ENCODE measurements at places on chromosomes 12 and 14.

DNA sequence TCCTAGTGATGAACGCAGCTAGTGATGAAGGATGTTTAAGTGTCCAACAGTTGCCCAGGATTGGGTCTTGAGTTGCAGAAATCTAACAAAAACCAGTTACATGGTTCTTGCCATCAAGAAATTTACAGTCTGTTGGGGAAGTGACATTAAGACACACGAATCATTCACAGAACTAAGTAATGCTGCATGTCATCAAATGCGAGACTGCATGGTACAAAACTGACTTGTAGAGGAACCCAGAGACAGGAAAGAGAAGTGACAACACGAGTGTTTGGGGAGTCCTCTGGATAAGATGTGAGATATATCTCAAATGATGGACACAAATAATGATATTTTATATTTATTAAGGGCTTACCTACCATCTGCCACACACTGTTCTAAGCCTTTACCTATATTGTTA, 6.1 kb upstream of the SYNE3 start:
- no peak for DNase-seq

DNA sequence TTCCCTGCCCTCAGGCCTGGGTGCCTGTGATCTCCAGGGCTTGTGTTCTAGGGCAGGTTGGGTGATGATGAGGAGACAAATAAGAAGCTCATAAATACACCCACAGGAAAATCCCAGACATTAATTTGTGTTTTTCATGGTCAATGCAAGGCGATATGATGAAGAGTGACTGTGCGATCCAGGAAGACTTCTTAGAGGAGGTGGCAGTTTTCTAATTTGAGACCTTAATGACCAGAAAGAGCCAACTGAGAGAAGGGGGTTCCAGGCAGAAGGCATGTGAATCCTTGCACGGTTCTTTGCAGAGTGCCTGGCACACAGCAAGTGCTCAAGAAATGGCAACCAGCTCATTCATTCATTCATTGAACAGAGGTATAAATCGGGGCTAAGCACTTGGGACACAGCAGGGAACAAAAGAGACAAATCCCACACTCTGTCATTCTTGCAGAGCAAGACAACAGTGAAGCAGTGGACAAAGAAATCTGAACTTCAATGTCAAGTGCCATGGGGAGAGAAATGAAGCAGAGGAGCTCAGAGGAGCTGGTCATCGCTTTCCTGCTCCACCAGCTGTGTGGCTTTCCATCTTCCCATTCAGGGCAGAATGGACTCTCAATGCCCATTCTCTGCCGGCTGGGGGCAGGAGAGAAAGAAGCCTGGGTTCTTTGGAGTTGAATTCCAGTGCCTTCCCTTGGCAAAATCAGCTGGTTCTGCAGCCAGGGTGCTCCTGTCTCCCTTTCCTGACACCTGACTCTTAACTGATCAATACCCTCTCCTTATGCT, 128.3 kb downstream of the AACS start:
- no peak for DNase-seq

DNA sequence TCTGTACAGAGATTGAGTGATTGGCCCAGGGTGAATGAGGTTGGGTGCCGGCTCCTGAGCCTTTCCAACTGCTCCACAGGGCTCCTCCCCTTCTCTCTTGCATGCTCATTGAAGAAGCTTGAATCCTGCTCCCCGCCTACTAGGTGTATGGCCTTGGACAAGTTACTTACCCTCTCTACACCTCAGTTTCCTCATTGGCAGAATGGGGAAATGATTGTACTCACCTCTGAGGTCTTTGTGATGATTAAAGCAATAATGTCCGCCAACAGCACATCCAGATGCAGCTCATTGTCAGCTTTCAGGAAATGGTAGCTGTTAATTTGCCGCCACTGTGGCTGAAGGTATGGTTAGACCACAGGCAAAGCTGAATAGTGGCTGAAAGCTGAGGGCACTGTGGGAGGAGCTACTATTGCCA, 174.1 kb downstream of the CRADD start:
- DNase-seq: no peak

DNA sequence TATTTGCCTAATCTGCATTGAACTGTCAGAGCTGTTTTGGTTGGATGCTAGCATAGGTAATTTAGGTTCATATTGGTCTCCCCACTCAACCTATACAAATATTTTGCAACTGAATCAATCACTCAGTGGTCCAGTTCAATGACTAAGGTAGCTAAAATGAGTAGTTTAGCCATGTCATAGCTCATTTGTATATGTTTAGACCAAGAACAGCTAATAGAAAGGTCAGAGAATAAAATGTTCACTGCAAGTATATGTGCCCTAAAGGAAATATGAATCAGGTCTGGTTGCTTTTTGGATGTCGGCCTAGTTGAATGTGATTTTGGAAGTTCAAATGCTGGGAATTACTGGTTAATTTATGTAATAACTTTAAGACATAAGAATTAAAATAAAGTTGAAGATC, 883.9 kb downstream of the LRFN5 start:
- DNase-seq: no peak

GRCh38 chr12:80512781-80513180, 68.7 kb downstream of the PTPRQ start:
- no peak for DNase-seq

- DNase-seq: no peak
Observed at GRCh38 chr14:79011091-79011919, 841.1 kb downstream of the NRXN3 start.

GRCh38 chr12:109538191-109538863, 35.0 kb downstream of the MMAB start:
- DNase-seq: no peak

- no peak for DNase-seq
Observed at GRCh38 chr14:52338051-52338681, 24.1 kb downstream of the PTGER2 start.

DNA sequence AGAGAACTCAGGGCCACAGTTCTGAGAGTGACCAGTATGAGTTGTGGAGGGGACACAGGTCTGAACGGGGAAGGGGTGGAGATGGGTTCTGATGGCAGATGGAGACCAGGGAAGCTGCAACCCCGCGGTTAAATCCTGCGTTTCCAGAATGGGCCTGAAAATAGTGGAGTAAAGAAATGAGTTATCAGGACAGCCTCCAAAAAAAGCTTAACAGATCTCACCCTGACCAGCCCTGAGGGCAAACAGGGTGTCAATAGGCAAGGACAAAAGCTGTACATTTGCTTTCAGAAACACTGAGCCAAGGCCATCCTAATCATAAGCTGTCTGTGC, 555 bp upstream of the RTN1 start:
- DNase-seq: no peak

DNA sequence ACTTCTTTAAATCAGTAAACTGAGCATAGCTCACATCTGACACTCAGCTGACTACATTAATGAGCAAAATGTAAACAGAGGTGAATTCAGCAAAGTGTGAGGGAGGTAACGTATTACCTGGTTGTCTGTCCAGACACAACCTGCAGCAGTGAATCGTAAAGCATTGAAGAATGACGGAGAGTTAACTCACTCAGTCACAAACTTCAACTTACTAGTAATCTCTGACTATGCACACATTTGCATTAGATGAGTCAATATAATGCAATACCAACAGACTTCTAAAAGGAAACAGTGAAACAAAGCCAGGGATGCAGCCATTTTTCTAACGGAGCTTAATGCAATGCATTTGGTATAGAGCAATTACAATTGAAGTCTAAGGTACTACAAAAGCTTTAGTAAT, 40.0 kb downstream of the STX2 start:
- DNase-seq: no peak

GRCh38 chr12:28456934-28457710, 266.9 kb downstream of the CCDC91 start:
- no peak for DNase-seq

DNA sequence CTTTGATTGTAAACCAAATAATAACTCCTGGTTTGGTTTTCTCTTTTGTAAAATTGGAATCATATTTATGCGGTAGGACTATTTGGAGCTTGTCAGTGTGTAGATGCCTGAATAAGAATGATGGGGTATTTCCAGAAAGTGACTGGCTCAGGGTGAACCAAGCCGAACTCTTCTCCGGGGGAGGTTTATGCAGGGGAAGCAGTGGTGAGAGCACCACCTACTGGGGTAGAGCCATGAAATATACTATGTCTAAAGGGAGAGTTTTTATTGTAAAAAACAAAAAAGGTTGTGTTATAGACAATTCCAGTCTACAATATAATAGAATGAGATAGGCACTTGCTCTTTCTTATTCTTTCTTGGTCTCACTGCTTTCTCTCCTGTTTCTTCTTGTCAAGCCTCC, 222.9 kb upstream of the SLC16A7 start:
- DNase-seq: no peak

DNA sequence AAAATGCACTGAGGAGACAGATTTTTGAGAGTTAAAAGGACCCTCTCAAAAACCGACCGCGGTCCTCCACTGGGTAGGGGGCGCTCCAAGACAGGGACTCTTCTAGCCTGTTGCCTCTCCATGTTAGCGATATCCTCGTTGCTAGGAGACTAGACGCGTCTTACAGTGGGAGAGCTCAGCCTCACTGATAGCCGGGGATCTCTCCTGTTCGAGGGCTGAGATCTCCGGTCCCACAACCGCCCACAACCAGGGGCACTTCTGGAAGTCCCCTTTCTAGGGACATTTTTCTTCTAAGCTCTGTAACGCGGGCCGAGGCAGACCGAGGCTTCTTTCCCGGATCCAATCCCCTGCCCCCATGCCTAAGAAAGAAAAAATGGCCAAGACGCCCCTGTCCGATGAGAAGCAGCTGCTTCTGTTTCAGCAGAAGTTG, 21.3 kb downstream of the FKBP11 start:
- peak; percentile 83 for DNase-seq

- no peak for DNase-seq
Observed at GRCh38 chr12:21323736-21324135, 11.0 kb downstream of the SLCO1A2 start.

DNA sequence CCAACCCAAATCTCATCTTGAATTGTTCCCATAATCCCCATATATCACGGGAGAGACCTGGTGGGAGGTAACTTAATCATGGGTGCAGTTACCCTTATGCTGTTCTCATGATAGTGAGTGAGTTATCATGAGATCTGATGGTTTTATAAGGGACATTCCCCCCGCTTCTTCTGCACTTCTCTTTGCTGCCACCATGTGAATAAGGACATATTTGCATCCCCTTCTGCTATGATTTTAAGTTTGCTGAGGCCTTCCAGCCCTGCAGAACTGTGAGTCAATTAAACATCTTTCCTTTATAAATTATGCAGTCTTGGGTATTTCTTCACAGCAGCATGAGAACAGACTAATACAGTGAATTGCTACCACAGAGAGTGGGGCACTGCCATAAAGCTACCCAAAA, 179.1 kb downstream of the LRIG3 start:
- no peak for DNase-seq

DNA sequence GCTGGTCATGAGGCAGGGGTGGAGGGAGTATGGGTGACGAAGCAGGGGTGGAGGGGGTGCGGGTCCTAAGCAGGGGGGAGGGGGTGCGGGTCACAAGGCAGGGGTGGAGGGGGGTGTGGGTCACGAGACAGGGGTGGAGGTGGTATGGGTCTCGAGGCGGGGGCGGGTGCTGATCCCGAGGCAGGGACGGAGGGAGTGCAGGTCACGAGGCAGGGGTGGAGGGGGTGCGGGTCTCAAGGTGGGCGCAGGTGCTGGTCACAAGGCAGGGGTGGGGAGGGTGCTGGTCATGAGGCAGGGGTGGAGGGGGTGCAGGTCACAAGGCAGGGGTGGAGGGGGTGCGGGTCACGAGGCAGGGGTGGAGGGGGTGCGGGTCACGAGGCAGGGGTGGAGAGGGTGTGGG, 56.5 kb downstream of the ITPK1 start:
- DNase-seq: no peak

- no peak for DNase-seq
Observed at GRCh38 chr12:44155358-44155757, 319.5 kb downstream of the TMEM117 start.

- no peak for DNase-seq
Observed at GRCh38 chr14:101439023-101439422, 122.3 kb upstream of the DIO3 start.

DNA sequence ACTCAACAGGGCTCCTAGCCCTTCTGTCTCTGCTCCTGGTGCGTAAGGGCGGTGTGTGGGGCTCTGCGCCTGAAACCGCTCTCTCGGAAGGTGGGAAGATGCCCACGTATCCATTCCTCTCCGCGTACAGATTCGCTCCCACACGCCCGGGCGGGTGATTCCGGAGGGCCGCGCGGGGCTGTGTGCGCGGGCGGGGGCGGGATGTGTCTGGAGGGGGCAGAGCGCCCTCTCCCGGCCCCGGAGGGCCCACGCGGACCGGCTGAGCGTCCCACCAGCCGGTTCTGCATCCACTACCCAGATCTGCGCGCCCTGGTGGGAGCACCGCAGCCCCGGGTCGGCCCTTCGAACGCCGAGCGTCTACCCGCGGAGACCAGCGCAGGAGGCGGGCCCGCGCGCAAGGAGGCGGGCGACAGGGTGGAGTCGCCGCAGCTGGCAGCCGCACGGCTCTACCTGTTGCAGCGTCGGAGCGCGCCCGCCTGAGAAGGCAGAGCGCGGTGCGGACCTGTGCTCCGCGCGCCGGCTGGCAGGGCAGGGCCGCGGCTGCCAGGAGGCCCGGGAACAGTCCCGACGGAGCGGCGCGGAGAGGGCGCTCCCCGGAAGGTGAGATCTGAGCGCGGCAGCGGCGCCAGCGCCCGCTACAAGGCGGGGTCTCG, 1.4 kb upstream of the KCNK13 start:
- DNase-seq: no peak

- DNase-seq: no peak
Observed at GRCh38 chr12:9075138-9075535, 40.6 kb downstream of the A2M start.

DNA sequence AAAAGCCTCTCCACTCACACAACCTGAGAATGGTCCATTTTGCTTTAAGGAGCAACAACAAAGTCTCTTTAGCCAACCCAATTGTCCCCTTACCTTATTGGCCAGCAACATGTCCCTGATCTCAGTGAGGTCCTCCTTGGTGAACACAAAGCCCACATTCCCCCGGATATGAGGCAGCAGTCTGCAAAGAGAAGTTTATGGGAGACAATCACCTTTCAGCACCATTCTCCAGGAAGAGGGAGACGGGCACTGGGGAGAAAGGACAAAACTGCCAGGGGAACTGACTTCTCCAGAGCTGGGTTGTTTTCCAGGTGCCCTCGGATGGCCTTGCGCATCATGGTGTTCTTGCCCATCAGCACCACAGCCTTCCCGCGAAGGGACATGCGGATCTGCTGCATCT, 1.9 kb downstream of the RPLP0 start:
- DNase-seq: no peak

- DNase-seq: no peak
Observed at GRCh38 chr12:46569826-46570439, 197.4 kb upstream of the SLC38A2 start.

GRCh38 chr12:65649126-65649525, 175.2 kb upstream of the HMGA2 start:
- no peak for DNase-seq

Measured in T-helper 9 cell (primary cell).